OCI-LY7 (cell line): ENCODE measurements at places on chromosomes 2 and 18.

DNA sequence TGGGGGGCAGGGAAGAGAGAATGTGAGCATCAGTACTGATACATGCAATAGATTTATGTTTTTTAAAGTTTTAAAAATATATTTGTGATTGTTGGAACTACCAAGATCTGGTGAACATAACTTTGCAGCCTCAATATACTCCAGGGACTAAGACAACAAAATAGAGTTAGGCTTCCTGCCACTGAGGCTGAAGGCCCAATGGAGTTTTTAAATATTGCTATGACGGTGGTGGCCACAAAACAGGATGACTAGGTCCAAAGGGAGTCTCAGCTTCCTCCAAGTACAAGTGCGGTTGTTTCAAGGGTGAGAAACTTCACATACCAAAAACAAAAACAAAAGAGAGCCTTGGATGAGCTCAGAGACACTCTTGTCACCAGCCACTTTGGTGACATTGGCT, 72.9 kb downstream of the CCBE1 start:
- DNase-seq: no peak

DNA sequence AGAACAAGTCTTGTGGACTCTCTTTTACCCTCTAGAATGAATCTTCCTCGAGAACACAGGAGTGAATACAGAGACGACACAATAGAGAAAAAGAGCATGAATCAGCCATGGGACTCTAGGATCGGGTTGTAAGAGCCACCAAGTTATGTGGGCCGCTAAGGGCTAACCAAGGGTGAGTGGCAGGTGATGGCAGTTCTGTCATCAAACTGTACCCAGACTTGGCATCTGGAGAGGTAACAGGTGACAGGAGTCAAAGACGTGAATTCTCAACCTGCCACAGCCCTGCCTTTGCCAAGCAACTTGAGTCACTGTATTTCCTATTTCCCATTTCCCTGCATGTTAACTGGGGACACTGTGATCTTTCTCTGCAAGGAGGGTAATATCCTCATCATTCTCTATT, 11.2 kb downstream of the SERPINE2 start:
- DNase-seq: no peak

GRCh38 chr2:111135910-111136297, 15.2 kb downstream of the BCL2L11 start:
- no peak for DNase-seq

DNA sequence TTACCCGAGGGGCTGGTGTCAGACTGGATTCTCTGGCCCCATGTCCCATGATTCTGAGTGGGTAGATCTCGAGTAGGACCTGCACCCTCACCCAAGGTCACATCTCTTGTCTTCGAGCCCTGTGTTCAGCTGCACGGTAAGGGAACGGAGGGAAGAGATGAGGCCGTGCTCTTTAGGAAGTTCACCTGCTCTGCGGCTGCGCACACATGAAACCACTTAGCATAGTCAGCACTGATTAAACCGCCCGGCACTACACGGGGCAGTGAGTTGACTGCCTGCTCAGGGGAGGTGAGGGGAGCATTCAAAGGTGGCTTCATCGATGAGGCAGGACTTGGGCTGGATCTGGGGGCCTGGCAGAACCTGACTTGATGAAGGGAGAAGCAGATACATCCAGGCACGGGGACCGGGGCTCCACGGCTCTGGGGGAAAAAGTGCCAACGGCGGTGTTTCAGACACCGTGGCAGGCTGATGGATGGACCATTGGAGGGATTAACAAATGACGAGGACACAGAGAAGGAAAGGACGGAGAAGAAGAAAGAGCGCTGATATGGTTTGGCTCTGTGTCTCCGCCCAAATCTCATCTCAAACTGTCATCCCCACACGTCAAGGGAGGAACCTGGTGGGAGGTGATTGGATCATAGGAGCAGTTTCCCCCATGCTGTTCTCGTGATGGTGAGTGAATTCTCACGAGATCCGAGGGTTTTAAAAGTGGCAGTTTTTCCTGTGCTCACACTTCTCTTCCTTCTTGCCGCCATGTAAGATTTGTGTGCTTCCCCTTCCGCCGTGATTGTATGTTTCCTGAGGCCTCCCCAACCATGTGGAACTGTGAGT, 248.6 kb downstream of the CYP26B1 start:
- DNase-seq: no peak

DNA sequence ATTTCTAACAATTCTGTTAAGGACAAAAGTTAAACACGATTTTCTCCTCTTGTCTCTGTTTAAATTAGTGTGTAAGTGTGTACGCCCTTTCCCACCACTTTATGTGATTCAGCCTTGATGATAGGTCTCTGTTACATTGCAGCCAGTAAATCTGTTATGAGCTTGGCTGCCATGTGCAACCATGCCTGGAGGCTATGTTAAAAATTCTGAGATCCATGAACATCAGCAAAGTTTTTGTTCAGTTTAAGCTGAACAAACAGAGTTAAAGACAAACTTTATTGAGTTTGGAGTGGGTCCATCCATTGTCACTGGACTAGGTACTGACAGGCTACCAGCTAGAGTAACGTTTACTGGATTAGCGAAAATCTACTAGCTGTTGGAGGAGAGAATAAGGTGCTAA, 110.4 kb downstream of the NCKAP5 start:
- no peak for DNase-seq

GRCh38 chr2:66573821-66574233, 138.9 kb downstream of the MEIS1 start:
- no peak for DNase-seq

GRCh38 chr2:126953483-126953882, 54.8 kb downstream of the TEX51 start:
- no peak for DNase-seq

- DNase-seq: no peak
These were observed 249.1 kb upstream of the TMEFF2 start for GRCh38 chr2:192443831-192444230.

DNA sequence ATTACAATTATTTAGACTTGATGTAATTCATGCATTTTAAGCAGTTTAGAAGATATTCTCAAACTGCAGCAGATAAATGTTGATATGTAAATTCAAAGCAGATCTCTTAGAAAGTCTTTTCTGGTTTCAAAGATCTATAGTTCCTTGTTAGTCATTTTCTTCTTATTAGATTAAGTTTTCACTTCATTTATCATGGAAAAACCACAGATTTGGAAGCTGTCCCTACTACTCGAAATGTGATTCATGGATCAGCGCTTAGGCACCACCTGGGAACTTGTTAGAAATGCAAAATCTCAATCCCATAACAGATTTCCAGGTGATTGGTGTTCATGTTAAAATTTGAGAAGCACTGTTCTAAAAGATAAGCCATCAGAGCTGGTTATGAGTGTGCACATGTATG, 92.8 kb upstream of the CDH2 start:
- no peak for DNase-seq

DNA sequence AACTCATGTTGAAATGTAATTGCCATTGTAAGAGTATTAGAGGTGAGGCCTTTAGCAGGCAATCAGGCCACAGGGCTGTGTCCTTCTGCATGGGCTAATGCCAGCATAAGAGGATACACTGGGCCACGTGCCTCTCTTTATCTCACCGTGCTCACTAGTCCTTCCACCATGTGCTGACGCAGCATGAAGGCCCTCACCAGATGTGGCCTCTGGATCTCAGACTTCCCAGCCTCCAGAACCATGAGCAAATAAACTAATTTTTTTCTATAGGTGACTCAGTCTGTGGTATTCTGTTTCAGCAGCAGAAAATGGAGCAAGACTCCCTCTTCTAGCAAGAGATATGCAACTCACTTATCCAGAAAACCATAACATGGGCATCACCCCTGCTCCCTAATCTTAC, 149.7 kb upstream of the ZNF236 start:
- DNase-seq: no peak

DNA sequence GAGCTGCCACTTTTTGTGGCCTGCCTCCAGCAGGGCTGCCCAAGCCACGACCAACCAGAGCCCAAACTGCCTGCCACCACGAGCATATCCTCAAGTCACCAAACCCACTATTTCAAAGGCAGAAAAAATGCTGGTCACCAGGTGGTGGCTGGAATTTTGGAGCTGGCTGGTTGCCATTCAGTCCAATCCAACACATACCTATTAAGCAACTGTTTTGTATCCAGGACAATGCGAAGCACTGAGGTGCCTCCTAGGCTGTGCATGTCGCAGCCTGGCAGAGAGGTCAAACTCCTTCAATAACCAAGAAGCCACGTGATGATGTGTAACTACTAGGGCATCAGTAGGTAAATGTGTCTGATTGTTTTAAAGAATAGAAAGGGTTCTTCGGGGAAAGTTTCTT, 108.3 kb upstream of the PPP1CB start:
- no peak for DNase-seq

DNA sequence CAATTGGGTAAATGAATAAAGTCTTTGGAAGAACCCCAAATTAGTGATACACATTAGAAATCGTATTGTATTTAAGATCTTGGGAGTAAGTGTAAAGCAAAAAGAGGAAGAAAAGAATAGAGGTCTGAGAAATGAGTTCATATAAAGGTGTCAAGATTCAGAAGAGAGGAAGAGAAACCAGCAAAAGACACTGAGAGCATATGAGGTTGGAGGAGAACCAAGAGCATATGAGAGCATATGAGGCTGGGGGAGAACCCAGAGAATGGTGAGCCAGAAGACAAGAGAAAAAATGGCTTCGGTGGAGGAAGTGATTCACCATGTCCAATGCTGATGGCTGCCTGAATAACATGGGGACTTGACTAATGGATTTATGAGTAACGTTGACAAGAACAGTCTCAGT, 620.1 kb upstream of the GCFC2 start:
- DNase-seq: no peak

DNA sequence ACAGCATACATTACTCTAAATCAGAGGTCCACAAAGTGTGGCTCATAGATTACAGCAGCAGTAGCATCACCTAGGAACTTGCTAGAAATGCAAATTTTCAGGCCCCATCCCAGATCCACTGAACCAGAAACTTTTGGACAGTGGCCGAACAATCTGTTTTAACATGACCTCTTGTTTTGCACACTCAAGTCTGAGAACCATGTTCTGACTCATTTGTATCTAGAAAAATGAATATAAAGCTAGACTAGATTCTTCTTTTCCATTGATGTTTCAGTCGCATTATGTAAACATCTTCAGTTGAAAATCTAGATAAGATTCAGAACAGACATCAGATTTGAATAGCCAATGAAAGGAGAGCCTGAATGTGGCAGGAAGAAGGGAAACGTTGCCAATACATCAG, 608.8 kb downstream of the LRP1B start:
- no peak for DNase-seq

- DNase-seq: no peak
These were observed 51.8 kb downstream of the LIPG start for GRCh38 chr18:49613641-49614151.

- no peak for DNase-seq
These were observed 149.4 kb upstream of the EPAS1 start for GRCh38 chr2:46147626-46148368.

- no peak for DNase-seq
These were observed 445.6 kb upstream of the CELF4 start for GRCh38 chr18:38010971-38011857.

DNA sequence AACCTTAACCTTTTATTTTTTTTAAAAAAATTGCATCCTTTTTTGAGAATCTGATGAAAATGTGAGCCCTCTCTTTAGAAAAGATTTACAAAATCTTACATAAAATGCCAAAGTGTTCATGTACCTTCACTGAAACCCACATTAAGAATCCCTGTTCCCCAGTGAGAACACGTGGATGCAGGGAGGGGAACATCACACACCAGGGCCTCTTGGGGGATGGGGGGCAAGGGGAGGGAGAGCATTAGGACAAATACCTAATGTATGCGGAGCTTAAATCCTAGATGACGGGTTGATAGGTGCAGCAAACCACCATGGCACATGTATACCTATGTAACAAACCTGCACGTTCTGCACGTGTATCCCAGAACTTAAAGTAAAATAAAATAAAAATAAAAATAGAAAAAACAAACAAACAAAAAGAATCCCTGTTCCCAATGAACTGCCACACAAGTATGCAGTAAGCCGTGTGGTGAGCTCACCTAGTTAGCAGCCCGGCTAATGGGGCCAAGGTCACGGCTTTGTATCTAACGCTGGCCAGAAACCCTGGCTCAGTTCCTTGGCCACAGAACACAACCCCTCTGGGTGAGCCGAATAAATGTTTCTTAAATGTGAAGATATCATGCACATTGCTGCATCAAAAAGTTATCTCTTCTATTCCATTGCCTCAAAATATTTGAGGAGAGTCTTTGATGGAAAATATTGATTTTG, 41.4 kb downstream of the CHST9 start:
- no peak for DNase-seq

DNA sequence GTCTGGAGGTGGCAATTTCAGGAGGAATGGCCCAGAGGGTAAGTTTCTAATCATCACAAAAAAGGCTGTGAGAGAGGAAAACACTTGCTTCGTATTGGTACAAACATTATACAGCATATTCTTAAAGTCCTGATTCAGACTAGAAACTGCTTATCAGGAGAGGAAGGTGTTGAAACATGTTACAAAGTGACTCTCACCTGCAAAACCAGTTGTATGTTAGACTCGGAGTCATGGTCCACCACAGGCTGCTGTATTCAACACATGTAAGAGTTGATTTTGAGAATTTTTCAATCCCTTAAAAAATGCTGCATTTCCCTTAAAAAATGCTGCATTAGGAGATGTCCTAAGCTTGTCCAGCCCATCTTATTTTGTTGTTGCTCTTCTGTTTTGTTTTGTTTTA, 61.5 kb downstream of the MBP start:
- DNase-seq: no peak

GRCh38 chr2:113878743-113879142, 11.1 kb upstream of the ACTR3 start:
- DNase-seq: no peak

GRCh38 chr2:235587202-235587601, 93.4 kb downstream of the AGAP1 start:
- no peak for DNase-seq

GRCh38 chr2:29628862-29629261, 292.5 kb downstream of the ALK start:
- DNase-seq: no peak
